NCI-H748 treated with DMSO at 0.1 percent for 48 hours (cell line): ENCODE measurements at places on chromosomes 6 and 20.

GRCh38 chr6:169953686-169954085 is 202.3 kb downstream of the ERMARD start:
- DNase-seq = no peak

GRCh38 chr6:104423691-104424090 is 436.0 kb downstream of the HACE1 start:
- DNase-seq = no peak

DNA sequence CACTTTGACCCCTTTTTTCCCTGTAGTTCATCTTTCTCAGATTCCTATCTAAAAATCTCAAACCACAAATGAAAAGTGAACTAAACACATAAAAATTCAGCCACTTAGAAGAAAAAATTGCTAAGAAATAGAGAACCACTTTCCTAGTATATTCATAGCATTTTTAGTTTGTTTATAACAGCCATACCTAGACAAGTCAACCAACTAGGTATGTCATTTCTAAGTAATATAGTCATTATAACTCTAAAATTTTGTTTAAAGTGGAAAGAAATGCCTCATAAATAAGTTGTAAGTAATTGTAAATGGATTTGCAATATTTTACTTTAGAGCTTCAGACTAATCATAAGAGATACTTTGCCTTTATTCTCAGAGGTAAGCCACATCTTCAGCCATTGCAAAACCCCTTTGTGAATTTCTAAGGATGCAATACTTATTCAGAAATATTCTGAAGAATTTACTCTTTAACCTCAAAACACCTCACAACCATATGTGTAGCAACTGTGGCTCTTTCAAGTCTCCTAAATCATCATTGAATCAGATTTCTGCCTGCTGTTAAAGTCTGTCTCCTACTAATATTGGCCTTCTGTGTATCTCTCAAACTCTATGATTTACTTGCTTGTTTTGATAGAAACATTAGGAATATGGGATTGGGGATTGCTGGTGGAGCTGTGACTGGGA is 6.9 kb upstream of the SUMO4 start:
- no peak for DNase-seq

DNA sequence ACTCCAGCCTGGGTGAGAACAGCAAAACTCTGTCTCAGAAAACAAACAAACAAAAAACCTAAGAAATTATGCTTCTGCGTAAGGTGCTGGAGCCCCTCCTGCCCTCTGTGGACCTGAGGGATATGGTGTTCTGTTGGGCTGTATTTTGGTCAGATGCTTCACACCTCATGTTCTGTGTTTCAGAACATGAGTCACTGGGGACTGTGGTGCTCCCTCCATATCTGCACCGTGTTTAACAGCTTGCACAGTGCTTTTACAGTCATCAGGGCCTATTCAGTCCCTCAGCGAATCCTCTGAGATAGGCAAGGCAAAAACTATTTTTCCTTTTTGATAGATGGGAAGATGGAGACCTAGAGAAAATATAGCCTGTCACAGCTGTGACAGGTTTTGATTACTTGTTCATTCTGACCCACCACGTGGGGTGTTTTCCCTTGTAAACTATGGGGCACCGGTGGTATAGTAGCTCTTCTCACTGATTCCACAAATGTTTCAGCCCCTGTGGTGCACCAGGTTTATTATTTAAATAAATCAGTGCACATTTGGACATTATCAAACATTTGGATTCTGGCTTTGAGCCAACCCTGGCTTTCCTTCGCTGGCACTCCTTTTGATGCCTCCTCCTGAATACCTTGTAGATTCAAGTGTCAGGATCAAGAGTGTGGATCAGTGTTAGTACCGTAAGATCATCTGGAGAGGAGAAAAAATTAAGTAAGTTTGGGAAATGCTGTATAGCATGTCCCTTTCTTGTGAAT is 9.6 kb downstream of the TTPAL start:
- no peak for DNase-seq

GRCh38 chr6:52416629-52417151 is 3.5 kb upstream of the EFHC1 start:
- peak; percentile 80 for DNase-seq

DNA sequence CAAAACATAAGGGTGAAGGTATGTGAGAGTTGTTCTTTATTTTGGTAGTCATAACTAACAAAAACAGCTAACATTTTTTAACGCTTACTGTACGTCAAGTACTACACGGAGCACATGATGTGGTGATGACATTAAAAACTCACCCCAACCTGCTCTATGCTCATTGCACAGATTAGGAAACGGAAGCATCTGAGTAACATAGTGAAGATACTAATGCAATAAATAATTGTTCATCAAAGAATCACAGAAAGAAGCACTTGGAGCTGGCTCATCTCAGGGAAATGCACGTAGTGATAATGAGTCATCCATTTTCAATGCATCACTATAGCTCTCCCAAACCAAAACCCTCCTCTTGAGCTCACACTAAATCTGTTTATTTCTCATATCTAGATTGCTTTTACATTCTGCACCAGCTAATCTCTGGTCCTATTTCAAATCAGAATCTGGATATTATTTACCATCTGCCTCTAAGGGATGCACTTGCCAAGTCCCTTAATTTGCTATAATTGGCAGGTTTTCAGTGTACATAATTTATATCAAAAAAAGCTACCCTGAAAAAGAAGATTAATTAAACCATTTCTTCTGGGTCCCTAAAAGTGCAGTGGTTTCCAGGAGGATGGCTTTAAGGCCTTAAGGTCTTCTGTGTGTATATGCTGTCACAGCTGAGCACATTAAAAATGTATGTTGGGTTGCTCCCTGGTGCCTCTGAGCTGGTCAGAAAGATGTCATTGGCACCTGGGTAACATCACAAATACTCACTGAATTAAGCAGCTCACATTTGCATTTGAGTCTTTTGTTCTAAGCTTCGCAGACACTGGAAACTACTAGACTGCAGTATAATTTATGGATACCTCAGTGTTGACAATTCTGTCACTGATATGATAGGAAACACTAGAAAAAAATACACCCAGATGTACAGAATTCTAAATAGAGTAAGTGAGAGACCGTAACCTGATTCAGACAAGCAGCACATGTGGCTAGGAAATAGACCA is 677.4 kb upstream of the CITED2 start:
- no peak for DNase-seq

- DNase-seq = no peak
These were observed 41.6 kb downstream of the IBTK start for GRCh38 chr6:82205930-82206392.

DNA sequence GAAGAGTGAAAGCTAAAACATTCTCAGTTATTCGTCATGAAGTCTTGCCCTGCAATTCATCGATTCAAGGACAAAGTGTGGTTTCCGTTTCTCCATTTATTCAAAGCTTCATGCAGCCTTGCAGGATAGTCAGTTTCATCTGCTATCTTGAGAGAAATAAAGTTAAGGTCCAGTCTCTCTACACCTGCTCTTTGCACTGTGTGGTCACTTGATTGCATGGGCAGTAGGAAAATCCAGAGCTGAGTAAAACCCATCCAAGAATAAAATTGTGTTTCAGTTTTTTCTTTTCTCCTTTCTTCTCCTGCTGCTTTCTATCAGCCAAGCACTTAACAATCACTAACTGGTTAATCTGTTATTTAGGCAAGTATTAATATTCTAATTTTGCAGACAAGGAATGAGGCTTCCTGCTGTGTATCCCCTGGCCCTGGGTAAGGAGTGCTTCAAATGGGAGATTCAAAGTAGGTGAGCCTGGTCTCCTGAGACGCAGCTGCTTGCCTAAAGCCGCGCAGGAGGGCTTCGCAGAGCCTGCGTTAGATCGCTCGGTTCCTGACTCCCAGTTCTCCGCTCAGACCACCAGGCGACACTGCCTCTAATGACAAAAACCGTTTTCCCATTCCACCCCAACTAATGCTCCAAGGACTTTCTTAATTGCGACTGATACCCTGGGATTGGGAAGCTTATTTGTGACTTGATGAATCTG is 808.3 kb downstream of the TFAP2A start:
- no peak for DNase-seq

DNA sequence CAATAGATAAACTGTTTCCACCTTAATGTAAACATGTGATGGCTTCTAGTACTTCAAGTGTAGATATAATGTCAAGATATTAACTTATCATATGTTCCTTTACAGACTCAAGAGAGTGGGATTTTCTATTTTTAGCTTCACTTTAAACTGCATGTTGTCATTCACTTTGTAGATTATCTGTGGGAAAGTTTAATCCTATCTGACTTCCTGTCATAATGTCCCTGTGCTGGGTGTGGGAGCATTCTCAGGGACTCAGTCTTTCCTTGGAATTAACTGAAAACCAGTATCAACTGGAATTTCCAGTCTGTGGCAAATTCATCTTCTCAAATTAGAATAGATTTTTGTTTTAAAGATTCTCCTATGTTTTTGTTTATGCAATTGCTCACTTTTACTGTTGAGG is 226.1 kb upstream of the FERMT1 start:
- no peak for DNase-seq

DNA sequence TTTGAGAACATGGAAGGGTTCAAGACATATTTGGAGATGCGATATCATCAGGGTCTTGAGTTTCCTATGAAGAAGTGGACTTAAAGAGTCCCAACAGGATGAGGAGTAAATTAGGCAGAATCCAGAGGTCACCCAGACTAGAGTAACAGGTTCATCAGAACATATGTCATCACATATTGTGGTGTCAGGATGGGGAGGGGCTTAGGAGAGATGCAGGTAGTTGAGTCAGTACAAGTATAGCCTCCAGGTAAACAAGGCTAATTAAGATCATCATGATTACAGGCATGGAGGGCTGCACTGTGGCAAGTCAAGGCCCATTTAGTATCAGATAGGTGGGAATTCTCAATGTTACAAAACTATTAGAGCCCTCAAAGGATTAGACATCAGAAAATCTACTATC is 90.1 kb upstream of the PAK5 start:
- no peak for DNase-seq

DNA sequence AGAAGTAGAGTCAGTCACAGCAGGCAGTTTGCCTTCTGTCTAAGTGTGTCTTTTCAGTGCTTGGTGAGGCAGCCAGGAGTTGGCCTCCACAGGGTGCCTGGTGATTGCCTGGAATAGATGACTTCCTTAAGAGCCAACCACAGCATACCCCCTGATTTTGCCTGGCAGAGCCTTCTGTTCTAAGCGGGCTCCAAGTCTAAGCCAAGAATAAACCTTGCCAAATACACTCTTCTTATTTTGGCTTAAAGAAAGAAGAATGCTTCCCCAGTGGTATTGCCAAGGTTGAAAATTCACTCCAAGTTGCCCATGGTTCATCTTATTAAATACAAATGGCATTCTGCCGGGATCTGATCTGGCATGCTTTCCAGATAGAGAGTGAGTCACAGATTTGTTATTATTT is 1424.8 kb upstream of the EYS start:
- no peak for DNase-seq

GRCh38 chr6:105317607-105318533 is 85.0 kb downstream of the PREP start:
- DNase-seq = no peak

- DNase-seq = no peak
These were observed 309.1 kb upstream of the IMPG1 start for GRCh38 chr6:76381612-76382011.

GRCh38 chr6:28011722-28012121 is 54.7 kb downstream of the OR2B6 start:
- no peak for DNase-seq

DNA sequence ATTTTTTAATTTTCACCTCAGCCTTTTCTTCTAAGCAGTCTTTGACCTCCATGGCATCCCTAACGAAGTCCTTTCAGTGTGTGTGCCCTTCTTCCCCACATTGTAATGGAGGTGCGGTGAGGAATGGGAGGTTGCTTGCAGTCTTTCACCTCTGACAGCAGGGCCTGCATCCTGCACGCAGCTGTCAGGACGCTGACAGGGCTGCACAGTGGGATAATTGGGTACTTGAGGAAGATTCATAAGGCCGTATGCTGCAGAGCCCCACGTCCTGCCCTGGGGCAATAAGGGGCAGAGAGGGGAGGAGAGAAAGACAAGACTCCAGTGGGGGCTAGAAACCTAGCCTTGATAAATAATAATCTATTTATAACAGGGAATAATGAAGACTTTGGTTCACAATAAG is 184.7 kb downstream of the SAMD5 start:
- DNase-seq = no peak

GRCh38 chr20:61968036-61968810 is 97.5 kb downstream of the TAF4 start:
- DNase-seq = no peak

GRCh38 chr6:88445188-88445965 is 279.2 kb upstream of the CNR1 start:
- DNase-seq = no peak

- no peak for DNase-seq
These were observed 101.4 kb downstream of the FOXC1 start for GRCh38 chr6:1711136-1711535.

DNA sequence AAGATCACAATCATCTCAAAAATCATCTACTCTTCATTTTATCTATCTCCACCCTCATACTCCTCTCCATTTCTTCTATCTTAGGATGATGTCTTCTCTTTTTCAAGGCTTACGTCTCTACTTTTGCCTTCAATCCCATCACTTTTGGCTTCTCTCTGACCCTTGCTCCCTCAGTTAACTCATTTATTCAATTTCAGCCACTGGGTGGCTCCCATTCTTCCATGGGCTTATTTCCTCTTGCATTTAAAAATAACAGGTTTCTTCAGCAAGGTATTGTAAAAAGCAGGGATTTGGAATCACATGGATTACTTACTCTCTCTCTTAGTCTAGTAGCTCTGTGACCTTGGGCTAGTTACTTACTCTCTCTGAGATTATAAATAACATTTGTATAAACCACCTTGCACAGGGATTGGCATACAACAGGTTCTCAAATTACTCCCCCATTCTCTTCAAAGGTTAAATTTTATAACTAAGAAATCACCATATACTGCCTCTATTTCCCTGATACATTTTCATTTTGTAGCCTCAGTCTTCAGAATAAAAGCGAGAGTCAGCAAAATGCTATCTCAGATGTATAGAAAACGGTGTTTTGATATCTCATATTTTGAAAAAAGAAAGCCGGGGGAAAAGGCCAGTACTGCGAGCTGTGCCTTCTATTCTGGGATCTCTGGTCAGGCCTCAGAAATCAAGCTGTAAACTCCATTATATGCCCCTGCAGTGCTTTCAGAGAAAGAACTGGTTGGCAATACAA is 5.5 kb downstream of the ZSCAN12 start:
- no peak for DNase-seq

- peak; percentile 80 for DNase-seq
These were observed 71.0 kb upstream of the CD83 start for GRCh38 chr6:14046476-14047068.

- no peak for DNase-seq
These were observed 120.2 kb upstream of the LOC128125822 start for GRCh38 chr6:63452125-63452524.

GRCh38 chr20:41173791-41174341 is 36.5 kb downstream of the PLCG1 start:
- DNase-seq = no peak

DNA sequence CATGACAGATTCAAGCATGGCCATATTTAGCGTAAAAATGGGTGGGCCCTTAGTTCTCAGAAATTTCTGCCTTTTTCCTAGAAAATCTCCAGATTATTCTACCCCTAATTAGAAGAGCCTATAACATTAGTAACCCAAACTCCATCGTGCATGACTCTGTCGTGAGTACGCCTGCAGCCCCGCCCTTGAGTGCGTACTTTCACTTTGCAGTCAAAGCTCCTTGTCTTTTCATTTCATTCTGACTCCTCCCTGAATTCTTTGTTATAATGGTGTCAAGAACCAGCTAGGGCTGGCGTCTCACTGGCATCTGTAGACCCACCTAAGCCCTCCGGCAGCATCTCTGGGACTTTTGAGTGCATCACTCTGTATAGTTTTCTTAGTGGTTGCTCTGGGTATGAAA is 61.7 kb upstream of the NOX3 start:
- no peak for DNase-seq

GRCh38 chr6:30684386-30685156 is 1.9 kb downstream of the PPP1R18 start:
- no peak for DNase-seq
